ENCODE measurements at places on chromosomes 3 and 15.
A peak's percentile ranks its signal among the peaks of the same experiment; 100 is the strongest.

DNA sequence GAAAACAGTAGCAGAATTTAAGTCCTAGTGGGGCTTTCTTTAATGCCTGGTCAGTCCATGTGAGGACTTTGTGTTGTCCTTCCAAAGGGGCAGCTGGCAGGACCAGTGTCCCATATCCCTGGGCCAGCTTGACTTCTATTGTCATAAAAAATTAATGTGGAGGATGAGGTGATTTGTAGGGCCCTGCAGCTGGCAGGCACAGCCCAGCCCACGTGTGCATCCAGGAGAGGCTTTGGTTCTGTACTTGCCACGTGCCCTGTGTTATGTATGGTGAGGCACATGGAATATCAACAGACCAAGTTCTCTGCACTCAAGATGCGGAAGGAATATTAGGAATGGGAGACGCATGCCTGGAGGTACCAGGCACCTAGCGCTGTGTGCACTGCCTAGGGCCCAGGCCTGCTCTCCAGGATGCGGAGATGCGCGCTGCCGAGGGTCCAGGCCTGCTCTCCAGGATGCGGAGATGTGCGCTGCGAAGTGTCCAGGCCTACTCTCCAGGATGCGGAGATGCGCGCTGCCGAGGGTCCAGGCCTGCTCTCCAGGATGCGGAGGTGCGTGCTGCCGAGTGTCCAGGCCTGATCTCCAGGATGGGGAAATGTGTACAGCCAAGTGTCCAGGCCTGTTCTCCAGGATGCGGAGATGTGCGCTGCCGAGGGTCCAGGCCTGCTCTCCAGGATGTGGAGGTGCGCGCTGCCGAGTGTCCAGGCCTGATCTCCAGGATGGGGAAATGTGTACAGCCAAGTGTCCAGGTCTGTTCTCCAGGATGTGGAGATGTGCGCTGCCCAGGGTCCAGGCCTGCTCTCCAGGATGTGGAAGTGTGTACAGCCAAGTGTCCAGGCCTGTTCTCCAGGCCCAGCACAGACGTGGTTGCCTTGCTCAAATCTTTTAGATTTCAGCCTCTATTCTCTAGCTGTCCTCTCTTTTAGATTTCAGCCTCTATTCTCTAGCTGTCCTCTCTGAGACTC is 183.3 kb upstream of the ROPN1 start:
- DNase-seq = no peak

DNA sequence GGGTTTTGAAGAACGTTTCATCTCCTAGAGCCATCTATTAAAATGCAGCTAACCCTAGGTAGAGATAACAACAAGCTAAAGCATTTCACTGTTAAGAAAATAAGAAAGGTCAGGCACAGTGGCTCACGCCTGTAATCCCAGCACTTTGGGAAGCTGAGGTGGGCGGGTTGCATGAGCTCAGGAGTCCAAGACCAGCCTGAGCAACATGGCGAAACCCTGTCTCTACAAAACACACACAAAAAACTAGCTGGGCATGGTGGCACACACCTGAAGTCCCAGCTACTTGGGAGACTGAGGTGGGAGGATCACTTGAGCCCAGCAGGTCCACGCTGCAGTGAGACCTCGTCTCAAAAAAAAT is 5.4 kb upstream of the TBC1D5 start:
- DNase-seq = no peak

DNA sequence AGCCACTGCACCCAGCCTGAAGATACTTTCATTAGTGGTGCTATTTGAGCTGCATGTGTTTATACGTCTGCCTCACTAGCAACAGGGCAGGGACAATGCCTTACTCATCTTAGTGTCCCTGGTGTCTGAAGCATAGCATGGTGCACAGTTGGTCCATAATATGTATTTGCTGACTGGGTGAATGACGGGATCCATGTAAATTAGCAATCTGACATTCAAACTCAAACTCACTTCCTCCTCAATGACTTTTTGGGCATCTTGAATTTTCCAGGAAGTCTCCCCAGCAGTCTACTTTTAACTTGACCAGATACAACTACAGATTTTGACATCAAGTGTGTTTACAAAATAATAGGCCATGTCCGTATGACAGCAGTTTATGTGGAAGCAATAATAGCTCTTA is 3.0 kb upstream of the LDHAL6B start:
- no peak for DNase-seq

DNA sequence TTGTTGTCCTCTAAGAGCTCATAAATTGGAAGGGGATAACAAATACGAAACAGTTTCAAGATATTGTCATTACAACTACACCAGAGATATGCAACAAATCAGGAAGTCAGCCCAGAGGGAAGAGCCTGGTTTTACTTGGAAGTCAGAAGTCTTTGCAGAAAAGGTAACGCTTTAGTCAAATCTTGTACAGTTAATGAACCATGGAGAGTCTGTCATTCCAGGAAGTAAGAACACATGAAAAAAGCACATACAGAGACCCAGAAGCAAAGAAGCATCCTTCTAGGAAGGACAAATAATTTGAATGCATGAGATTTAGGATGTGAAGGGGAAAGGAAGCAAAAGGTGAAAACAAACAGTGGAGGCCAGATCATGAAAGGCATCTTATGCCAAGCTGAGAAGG is 19.6 kb downstream of the DYNC1LI1 start:
- no peak for DNase-seq

- DNase-seq = no peak
Observed at GRCh38 chr15:52673734-52674133, 5.5 kb downstream of the ATOSA start.

DNA sequence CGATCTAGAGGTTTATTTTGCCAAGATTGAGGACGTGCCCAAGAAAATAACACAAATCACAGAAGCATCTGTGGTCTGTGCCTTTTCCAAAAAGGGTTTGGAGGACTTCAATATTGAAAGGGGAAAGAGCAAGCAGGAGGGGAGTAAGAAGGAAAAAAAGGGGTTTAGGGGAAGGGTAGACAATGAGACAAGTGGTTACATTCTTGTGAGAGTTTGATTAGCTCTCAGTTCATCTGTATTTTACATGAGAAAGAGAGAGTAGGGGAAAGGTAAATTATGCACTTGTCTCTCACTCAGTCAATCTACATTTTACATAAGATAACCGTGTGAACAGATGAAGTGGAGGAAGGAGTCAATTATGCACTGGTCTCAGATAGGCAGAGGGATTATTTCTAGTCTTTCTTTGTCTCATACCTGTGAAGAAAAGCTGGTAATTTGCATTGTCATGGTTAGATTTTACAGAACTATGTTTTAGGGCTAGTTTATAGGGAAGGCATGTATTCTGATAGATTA is 931.3 kb downstream of the CADM2 start:
- DNase-seq = no peak

GRCh38 chr3:171556574-171557145 is 96.5 kb upstream of the TNIK start:
- DNase-seq = no peak

DNA sequence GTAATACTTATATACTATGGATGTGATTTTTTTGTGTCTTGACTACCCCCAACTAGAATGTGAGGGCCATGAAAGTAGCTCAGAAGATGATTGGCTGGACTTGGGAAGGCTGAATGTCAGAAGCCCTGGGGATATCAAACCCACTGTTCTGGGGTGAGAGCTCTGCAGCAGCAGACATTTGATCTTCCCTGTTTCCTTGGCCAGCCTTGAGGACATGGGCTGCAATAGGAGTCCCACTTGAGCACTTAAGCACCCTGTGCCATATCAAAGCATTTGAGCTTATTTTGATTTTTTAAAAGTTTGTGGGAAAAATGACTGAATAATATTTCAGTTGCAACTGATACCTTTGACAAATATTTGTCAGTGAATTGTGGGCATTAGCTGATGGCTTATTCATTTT is 21.7 kb downstream of the GTF2E1 start:
- no peak for DNase-seq

DNA sequence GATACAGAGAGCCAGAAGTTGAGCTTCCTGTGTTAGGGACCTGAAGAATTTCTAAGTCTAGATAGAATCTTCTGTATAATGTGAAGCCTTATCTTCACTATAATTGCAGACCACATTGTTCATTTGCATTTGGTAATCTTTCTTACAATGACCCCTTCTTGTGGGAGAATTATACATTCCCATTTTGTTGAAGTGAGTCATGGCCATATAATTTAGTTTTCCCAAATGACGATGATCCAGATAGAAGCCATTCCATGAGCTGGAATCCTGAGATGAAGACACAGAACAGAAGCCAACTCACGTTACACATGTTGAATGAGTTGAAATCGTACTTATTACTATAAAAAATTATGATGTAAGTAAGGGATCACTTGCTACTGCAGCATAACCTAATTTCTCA is 187.8 kb downstream of the TUSC7 start:
- DNase-seq = no peak

GRCh38 chr3:119276680-119277079 is 17.5 kb upstream of the ARHGAP31 start:
- no peak for DNase-seq

DNA sequence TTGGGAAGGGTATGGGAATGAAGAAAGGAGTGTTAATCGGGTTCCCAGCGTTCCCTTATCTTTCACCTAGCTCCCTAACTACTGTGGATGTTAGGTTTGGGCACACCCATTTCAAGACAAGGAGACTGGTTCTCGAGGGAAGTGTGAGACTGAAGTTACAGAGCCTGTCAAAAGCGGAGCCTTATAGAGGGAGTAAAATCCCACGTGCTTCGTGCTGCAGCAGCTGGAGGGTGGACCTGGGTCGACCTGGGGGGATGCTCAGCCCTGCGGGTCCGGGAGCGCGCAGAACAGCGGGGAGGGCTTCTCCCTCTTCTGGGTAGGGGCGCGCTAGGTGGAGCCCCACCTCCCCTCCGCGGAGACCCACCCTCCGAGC is 314 bp upstream of the TMED3 start:
- no peak for DNase-seq

- DNase-seq = no peak
Observed at GRCh38 chr3:28244491-28244890, 3.1 kb downstream of the CMC1 start.

- DNase-seq = no peak
Observed at GRCh38 chr15:68081869-68082505, 27.9 kb downstream of the PIAS1 start.

GRCh38 chr15:31278061-31278445 is 48.6 kb upstream of the KLF13 start:
- DNase-seq = no peak

DNA sequence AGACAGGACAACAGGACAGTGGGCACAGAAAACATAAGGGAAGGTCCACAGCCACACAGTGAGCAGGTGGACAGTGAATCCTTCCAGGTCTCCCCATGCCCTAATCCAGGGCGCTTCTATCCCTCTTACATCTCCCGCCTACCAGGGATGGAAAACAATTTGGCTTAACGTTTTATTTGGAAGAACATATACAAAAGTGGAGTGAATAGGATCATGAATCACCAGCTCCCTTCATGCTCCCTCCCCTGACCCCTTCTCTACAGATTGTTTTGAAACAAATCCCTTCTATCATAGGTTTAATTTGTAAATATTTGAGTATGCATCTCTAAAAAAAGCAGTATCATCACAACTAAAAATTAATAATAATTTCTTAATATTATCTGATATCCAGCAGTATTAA is 52.5 kb downstream of the CLDN11 start:
- no peak for DNase-seq

- DNase-seq = no peak
Observed at GRCh38 chr3:165451371-165452070, 255.3 kb upstream of the SLITRK3 start.

GRCh38 chr15:67109141-67110034 is 44.0 kb downstream of the SMAD3 start:
- peak; percentile 10 for DNase-seq

DNA sequence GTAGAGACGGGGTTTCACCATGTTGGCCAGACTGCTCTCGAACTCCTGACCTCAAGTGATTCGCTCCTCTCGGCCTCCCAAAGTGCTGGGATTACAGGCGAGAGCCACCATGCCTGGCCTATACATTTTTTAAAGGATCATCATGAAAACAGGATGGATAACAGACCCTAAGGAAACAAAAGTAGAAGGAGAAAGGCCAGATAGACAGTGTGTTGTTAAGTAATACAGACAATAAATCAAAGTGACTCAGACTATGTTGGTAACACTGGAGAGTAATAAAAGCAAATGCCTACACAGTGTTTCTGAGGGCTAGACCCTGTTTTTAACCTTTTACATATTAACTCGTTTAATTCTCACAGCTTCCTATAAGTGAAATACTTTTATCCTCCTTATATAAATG is 133.8 kb upstream of the MCTP2 start:
- no peak for DNase-seq

- DNase-seq = no peak
Observed at GRCh38 chr3:185928496-185928895, 9.3 kb downstream of the TRA2B start.

GRCh38 chr3:147937341-147937740 is 528.2 kb downstream of the ZIC1 start:
- DNase-seq = no peak

- DNase-seq = no peak
Observed at GRCh38 chr3:13575459-13576061, 26.6 kb downstream of the FBLN2 start.

- DNase-seq = no peak
Observed at GRCh38 chr3:15330031-15330596, 2.3 kb downstream of the SH3BP5 start.

GRCh38 chr3:98095882-98096281 is 8.9 kb downstream of the OR5AC2 start:
- no peak for DNase-seq

- DNase-seq = no peak
Observed at GRCh38 chr3:188817103-188817934, 354.5 kb upstream of the TPRG1 start.

DNA sequence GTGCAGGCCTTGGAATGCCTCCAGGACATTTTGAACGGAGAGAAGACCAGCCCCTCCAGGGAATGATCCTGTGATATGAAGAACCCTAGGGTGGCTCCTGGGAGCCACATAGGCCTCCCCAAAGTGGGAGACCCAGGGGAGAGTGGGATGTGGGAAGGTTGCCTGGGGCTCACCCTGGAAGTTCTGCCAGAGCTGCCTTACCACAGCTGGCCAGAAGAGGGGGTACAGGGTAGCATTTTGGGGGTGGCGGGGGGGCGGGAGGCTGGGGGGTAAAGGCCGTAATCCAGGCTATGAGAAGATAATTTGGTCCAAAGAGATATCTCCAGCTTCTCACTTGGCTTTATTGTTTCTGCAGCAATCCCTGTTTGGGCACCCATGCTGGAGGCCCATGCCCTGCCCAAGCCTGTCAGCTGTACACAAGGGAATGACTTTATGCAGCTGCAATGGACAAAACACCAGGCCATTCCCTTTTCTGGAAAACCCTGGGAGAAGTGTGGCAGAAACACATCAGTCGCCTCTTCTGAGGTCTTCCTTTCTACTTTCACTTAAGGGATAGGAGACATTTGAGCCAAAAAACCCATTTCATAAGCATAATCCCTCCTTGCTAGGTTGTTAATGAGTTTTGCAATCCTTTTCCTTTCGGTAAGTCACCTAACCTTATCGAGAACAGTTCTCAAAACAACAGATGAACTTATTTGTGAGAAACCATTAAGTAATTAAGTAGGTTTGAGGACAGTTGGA is 11.0 kb upstream of the MUSTN1 start:
- DNase-seq = no peak

- DNase-seq = no peak
Observed at GRCh38 chr15:68436680-68437079, 4.7 kb upstream of the ITGA11 start.
